ENCODE measurements at places on chromosomes 11 and 22. TPM values are rescaled to one million over a fixed set of nuclear protein-coding genes. Genes with fewer than 3 reads are reported as not detected.

Gene TRIM6
- total RNA-seq: 3.6 TPM

DNA sequence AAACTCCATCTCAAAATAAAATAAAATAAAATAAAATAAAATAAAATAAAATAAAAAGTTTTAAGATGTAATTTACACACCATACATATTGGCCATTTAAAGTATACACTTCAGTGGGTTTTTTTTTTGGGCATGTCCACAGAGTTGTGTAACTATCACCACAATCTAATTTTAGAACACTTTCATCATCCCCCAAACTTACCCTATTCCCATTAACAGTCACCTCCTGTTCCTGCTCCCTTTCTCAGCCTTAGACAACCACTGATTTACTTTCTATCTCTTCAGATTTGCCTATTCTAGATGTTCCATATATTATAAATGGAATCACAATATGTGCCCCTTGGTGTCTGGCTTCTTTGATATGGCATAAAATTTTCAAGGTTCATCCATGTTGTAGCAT lies 4.6 kb upstream of the ACER3 start:
- DNase-seq: no peak

Gene ESAM
- total RNA-seq: 0.66 TPM

Gene APOL2
- total RNA-seq: 20.6 TPM

Gene C11orf16
- total RNA-seq: not detected

GRCh38 chr11:77324508-77324907 lies 23.0 kb upstream of the GDPD4 start:
- no peak for DNase-seq

Gene FAM180B
- not detected for total RNA-seq

DNA sequence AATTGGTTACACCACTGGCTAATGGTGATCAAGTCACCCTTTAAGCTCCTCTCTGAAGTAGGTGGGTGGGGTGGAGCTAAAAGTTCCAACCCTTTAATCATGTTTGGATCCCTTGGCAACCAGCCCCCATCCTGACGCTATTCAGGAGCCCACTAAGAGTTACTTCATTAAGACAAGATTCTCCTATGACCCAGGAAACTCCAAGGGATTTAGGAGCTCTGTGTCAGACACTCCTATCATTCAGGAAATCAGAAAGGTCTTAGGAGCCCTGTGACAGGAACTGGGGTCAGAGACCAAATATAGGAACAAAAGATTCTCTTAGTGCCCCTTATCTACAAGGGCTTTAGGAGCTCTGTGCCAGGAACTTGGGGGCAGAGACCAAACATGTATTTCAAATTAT lies 141.3 kb downstream of the ATG16L2 start:
- no peak for DNase-seq

DNA sequence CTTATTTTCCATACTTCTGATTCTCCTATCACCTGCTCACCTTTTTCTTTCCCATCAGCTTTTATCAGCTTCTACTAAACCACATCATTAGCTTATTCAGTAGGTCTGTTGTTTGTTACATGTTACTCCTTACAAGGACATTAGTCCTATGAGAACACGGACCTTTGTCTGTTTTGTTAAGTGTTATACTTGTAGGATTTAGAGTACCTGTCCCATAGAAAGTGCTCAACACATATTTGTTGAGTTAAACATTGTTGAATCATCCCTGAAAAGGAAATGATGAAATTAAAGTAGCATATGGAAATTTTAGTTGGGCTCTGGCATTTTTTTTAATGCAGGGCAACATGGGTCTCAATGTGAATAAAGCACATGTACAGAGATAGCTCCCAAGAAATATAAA lies 222.1 kb upstream of the CARD18 start:
- DNase-seq: peak; percentile 6

Gene MAML2
- 5.4 TPM for total RNA-seq

DNA sequence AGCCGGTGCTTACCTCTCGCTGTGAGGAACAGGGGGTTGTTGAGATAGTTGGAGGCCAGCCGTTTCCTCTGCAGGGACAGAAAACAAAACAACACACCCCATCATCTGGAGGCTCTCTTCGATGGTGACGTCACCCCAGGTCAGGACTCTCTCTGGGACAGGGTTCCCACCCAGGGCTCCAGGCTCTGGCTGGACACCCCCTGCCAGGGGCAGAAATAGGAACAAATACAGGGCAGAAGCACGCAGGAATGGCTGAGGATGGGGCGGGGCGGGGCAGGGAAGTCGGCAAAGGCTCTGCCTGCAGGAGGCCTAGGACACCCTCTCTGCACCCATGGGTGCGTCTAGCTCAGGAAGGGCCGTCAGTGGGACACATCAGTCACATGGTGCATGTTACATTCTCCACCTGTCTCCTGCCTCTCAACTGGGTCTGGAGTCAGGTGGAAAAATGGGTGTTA lies 118.5 kb downstream of the PHF21B start:
- no peak for DNase-seq

Gene BRSK2
- 0.84 TPM for total RNA-seq

- no peak for DNase-seq
These were observed 61.8 kb upstream of the ADA2 start for GRCh38 chr22:17281026-17281425.

- peak; percentile 87 for DNase-seq
These were observed 70.8 kb downstream of the BLID start for GRCh38 chr11:122045181-122045586.

Gene UBQLN3
- not detected for total RNA-seq

GRCh38 chr11:13061294-13061990 lies 52.3 kb downstream of the RASSF10 start:
- no peak for DNase-seq

DNA sequence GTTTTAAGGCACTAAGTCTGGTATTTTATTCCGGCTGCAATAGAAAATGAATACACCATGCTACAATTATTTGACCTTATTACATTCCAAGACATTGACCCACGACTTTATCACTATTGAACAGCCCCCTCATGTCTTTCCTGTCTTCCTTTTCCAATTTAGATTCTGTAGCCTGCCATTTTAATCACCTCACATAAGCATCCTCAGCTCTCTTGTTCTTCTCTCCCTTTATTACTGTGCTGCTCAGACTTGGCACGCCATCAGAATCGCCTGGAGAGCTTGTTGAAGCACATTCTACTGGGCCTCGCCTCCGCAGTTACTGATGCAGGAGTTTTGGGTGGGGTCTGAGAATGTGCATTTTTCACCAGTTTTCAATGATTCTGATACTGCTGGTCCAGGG lies 38.7 kb upstream of the SWAP70 start:
- DNase-seq: no peak

Gene POU2AF2
- not detected for total RNA-seq

Gene P2RX6
- total RNA-seq: 0.45 TPM

DNA sequence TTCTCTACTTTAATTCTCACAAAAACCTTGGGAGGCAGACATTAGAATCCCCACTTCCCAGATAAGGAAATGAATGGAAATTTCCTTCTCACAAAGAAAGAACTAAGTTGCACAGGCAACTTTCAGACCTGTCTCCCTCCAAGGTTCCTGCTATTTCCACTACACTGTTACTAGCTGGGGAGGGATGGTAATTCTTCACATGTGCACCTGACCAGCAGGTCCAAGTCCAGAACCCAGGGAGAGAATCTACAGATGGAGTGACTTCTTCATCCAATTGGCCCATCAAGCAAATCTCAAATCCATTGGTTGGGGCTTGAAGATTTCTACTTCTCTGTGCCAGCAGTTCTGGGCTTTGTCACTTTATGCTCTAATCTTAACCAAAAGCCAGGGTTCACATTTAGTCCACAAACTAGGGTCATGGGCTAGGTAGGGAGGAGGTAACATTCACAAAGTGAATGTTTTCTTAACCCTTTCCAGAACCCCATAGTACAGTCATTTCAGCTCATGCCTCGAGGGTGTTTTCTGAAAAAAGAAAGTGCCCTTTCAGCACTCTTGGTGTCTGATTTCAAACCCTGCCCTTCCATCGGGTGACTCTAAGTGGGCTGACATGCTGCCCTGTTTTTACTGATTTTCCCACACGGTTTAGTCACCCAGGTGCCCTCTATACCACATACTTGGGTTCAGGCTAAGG lies 2.7 kb downstream of the POU2AF1 start:
- DNase-seq: no peak

DNA sequence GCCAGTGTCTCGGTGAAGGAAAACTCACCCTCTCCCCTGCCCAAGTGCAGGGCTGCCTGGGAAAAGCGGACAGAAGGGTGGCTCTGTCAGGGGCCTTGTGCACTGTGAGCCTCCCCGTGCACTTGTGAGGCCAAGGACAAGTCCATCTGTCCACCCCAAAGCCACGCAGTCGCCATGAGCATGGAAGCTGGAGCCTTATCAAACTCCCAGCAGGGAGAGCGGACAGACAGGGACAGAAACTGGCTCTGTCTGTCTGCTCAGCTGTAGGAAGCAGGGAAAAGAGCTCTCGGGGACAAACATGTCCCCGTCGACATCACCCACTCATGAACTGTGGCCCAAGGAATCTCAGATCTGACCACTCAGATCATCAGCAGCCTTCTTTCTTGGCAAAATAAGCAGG lies 1385.4 kb downstream of the TBC1D22A start:
- DNase-seq: no peak

GRCh38 chr11:67631411-67631810 lies 1.7 kb upstream of the NUDT8 start:
- no peak for DNase-seq

Gene TECTA
- 0.53 TPM for total RNA-seq

DNA sequence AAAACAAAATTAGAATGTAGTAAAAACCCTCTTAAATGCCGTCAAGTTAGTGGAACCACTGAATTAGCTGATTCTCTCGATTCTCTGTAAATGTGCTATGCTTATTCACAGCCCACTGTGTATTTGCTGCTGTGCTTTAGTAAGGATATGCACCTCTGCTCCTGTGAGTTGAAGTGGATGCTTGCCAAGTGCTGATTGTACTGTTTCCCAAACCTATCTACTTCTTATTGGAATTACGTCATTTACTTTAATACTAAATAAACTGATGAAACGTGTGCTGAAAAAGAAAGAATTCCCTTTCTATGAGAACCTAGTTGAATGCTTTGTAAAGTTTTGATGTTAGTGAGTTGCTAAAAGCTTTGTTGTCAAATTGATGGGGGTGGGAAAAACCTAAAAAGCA lies 158.4 kb downstream of the LRRC4C start:
- DNase-seq: peak; percentile 9

- DNase-seq: no peak
These were observed 87.7 kb upstream of the BARX2 start for GRCh38 chr11:129287920-129288319.

Gene KCNJ1
- not detected for total RNA-seq

DNA sequence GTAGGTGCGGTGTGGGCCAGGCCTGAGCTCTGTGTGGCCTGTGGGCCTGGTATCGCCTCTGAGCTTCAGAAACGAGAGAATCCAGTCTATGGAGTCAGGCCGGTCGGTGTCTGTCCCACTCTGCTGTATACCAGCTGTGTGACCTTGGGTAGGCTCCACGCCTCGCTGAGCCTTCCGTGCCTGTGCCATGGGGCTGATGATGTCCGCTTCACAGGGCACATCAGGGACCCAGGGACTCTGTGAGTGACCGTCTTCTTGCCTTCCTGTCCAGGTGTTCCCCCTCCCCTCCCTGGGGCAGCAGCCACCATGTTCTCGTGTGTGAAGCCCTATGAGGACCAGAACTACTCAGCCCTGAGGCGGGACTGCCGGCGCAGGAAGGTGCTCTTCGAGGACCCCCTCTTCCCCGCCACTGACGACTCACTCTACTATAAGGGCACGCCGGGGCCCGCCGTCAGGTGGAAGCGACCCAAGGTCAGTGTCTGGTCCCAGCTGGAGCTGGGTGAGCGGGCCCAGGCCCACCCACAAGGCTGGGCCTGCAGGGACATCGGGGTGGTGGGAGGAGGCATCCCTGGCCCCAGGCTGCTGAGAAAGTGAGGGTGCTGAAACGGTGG lies 17.9 kb downstream of the CAPN5 start:
- DNase-seq: no peak

- DNase-seq: no peak
These were observed 42.3 kb upstream of the LINC01488 start for GRCh38 chr11:69439127-69439526.

DNA sequence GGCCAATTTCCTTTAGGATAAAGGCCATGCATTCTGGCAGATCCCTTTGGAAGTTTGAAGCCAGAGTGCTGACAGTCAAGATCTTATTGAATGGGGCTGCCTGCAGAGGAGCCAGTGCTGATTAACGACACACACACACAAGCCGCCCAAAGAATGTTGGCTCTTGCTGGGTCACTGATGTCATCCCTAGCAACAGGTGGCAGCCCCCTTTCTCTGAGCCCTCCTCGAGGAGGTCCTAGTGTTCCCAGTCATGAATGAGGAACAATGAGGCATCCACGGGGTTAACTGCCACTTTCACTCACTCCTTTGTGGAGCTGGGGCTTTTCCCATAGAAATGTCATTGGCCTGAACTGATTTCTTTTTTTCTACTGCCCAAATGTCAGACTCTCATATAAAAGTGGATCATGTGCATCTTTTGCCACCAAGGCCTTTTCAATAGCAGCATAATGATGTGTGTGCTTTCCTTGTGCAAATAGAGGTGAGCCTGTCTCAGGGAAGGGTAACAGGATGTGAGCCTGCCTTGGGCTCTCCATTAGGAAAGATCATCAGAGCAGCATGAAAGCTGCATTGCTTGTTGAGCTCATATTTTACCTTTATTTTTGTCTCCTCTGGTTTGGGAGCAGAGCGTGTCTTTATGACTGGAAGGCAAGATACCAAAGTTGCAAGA lies 301.8 kb upstream of the MTNR1B start:
- DNase-seq: no peak

GRCh38 chr11:9571071-9571762 lies 2.3 kb upstream of the WEE1 start:
- DNase-seq: no peak

- DNase-seq: no peak
These were observed 18.7 kb downstream of the LDLRAD3 start for GRCh38 chr11:35962369-35963138.

GRCh38 chr22:33013531-33014162 lies 44.5 kb downstream of the SYN3 start:
- no peak for DNase-seq

Gene KCNK7
- not detected for total RNA-seq

DNA sequence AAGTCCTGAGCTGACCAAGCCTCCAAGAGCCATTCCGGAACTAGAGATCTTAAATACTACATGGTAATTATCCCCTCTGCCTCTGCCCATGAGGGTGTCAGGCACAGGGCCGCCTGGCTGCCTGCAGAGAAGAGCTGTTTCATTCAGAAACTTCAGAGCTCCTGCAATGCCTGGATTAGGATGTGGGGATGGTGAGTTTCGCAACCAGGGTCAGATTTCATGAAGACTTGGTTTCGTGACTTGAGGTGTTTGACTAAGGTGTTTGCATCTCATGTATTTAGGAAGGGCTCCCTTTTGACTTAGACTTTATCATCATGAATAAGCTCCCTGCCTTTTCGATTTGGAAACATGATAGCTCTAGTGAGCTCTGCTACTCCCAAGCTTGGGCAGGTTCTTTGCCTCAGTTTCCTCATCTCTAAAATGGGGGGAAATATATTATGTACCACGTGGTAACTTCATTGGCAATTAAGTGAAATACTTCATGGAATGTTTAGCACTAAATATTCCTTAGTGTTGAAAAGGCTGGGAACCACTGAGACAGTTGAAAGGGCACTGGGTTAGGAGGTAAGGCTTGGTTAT lies 9.1 kb downstream of the TIMP3 start:
- DNase-seq: no peak

- DNase-seq: no peak
These were observed 47.3 kb downstream of the RELT start for GRCh38 chr11:73423506-73423905.
